ENCODE measurements at places on chromosomes 11 and 22.
A peak's percentile ranks its signal among the peaks of the same experiment; 100 is the strongest.

GRCh38 chr11:6387811-6388599 is 2.3 kb upstream of the SMPD1 start:
- DNase-seq = peak; percentile 5

DNA sequence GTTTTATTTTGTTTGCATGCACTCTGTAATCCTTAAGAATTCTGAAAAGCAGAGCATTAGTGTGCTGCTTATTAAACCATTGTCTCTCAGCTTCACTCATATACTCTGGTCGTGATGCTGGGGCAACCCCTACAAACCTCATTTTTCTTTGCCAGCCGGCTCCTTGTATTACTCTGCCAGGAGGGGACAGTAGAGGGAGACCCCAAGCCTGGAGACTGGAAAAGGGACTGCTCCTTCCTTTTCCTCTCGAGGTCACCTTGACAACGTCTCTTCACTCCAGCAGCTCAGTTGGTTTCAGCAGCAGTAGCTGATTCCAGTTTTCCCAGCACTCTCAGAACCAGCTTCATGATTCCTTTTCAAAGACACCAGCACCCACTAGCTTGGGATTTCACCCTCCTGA is 2.8 kb upstream of the JHY start:
- DNase-seq = no peak

GRCh38 chr22:38850399-38850798 is 6.6 kb upstream of the NPTXR start:
- DNase-seq = no peak

DNA sequence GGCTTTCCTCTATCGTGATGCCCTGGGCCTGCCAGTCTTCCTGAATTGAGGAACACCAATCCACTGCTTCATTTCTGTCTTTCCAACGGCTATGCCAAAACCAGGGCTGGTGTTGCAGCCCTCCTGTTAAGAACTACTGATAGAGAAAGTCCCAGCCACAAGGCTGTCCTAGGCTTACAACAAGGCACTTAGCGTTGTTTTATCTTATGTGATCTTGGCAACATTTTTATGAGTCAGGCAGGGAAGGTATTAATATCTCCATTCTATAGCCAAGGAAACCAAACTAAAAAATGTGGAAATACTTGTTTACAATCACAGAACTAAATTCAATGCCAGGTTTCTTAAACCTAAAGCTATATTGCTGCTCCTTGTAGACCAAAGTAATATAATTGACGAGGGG is 89.9 kb upstream of the AMOTL1 start:
- no peak for DNase-seq

DNA sequence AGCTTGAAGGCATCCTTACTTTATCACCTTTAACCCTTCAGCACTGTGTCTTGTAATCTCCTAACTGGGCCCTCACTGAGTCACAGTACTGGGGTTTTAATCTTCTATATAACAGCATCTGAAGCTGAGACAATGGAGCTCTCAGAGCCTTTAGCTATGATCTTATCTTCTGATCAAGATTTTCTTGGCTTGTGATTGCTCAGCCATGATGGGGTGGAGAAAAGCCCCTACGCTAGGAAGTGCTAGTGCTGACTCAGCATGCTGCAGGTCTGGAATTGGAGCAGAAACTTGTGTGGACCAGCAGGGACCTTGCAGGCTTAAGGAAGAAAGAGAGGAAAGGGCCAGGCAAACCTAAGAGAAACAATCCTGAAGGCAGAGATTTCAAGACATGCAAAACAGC is 71.7 kb upstream of the EED start:
- DNase-seq = peak; percentile 20

- no peak for DNase-seq
Measured at GRCh38 chr11:104410336-104410735, 246.4 kb upstream of the PDGFD start.

GRCh38 chr11:32005786-32006416 is 85.0 kb upstream of the RCN1 start:
- no peak for DNase-seq

DNA sequence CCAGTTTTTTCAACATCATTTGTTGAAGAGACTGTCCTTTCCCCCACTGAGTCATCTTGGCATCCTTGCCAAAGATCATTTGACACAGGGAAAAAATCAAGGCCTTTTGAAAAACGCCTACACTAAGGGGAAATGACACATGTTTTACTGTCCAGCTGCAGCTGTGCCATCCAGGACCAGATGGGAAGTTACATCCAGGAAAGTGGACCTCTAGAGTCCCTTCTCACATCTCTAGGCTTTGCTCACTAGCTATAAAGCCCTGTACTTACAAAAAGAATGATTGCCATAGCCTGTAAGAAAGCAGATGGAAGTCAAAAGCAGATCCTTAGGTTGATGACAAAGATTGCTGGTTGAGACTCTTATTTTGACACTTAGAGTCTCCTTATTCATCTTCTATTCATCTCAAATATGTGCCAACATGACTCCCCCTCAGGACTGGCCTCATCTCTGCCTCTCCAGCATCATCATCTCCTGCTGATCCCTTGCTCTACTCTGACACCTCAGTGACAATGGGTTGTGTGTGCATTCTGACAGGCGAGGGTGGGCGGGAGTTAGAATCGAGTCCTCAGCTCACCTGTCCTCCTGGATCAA is 22.8 kb downstream of the OSBP2 start:
- DNase-seq = peak; percentile 60
